ENCODE measurements at places on chromosomes 5 and 9. TPM values are rescaled to one million over a fixed set of nuclear protein-coding genes. Genes with fewer than 3 reads are reported as not detected.
A peak's percentile ranks its signal among the peaks of the same experiment; 100 is the strongest.

DNA sequence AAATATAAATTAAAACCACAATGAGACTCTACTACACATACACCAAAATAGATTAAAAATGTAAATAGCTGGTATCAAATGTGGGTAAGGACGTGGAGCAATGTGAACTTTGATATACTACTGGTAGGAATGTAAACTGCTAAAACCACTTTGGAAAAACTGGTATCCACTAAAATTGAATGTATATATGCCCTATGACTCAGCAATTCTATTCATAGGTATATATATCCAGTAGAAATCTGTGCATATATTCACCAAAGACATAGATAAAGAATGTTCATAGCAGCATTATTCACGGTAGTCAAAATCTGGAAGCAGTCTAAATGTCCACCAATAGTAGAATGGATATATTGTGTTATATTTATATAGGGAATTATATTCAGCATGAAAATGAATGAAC, 85.2 kb downstream of the ERP44 start:
- no peak for DNase-seq
- no peak overlapping the region for H3K27ac ChIP-seq
- peaks cover 25% of the 10 kb centered on the region for H3K36me3 ChIP-seq
- no peaks in the 10 kb centered on the region for H3K27me3 ChIP-seq

Gene CTXN3
- total RNA-seq = not detected

Gene LCN9
- not detected for total RNA-seq

DNA sequence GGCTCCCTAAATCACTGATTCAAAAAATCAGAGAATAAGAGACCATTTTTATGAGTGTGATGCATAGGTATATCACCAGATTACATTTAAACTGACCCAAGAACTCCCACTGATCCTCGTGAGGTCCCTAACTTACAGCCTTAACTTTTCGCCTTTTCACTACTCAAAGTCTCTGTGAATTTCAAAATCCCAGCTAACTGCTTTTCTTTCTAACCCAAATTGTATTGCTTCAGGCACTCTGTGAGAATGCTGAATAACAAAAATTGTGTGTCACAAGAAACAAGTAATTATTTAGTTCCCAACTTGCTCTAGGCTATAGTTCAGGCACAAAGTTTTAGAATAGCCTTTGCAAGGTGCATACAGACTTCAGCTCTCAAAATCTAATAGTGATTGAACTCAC, 368.6 kb downstream of the CHSY3 start:
- no peaks in the 10 kb centered on the region for H3K27me3 ChIP-seq
- no peak overlapping the region for H3K4me3 ChIP-seq
- no peak overlapping the region for H3K27ac ChIP-seq
- no peaks in the 10 kb centered on the region for H3K36me3 ChIP-seq
- no peak for DNase-seq

Gene ADGRV1
- 12.4 TPM for total RNA-seq

- H3K36me3 ChIP-seq = no peaks in the 10 kb centered on the region
- peaks cover 19% of the 10 kb centered on the region for H3K4me1 ChIP-seq
- peak; percentile 58 for DNase-seq
These were observed 102.9 kb downstream of the LIFR start for GRCh38 chr5:38453506-38453905.

Data from activated T-helper 2 cell treated with anti-CD3 and anti-CD28 coated beads, Interferon-gamma antibody, Interleukin-2, Interleukin-4, amounts not matched to agents 10 μg/mL and 5 μg/mL and 100 μg/mL, durations not matched to agents 14 hours and 24 hours and 36 hours (primary cell).